EL (cell line): ENCODE measurements at places on chromosomes 3 and 15.

DNA sequence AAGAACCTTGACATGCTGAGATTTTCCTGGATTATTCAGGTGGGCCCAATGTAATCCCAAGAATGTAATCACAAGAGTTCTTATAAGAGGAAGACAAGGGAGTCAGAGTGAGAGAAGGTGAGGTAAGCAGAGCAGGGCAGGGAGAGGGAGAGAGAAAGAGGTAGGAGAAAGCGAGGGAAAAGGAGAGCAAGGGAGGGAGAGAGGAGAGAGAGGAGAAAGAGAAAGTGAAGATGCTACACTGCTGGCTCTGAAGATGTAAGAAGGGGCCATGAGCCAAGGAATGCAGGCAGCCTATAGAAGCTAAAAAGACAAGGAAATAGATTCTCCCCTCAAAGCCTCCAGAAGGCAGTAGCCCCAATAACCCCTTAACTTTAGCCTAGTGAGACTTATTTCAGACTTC, 28.7 kb upstream of the FAM98B start:
- DNase-seq = no peak

- DNase-seq = no peak
These were observed 437.2 kb downstream of the SI start for GRCh38 chr3:164641071-164641470.

DNA sequence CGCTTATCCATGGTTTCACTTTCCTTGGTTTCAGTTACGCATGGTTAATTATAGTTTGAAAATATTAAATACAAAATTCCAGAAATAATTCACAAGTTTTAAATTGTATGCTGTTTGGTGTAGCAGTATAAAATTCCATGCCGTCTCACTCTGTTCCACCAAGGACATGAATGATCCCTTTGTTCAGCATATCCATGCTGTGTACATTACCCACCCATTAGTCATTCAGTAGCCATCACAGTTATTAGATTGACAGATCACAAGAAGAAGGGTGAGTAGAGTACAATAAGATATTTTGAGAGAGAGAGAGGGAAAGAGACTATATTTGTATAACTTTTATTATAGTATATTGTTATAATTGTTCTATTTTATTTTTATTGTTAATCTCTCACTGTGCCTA, 535.5 kb downstream of the SQOR start:
- DNase-seq = no peak

- peak; percentile 74 for DNase-seq
These were observed 416 bp upstream of the CORO2B start for GRCh38 chr15:68578175-68578979.

GRCh38 chr3:43733459-43734384, 43.0 kb downstream of the ABHD5 start:
- DNase-seq = peak; percentile 76

- no peak for DNase-seq
These were observed 130.5 kb upstream of the MB21D2 start for GRCh38 chr3:193048127-193048526.

- peak; percentile 20 for DNase-seq
These were observed 81.7 kb downstream of the WNT5A start for GRCh38 chr3:55405436-55405835.

GRCh38 chr3:167467848-167468611, 5.8 kb downstream of the SERPINI2 start:
- DNase-seq = no peak

DNA sequence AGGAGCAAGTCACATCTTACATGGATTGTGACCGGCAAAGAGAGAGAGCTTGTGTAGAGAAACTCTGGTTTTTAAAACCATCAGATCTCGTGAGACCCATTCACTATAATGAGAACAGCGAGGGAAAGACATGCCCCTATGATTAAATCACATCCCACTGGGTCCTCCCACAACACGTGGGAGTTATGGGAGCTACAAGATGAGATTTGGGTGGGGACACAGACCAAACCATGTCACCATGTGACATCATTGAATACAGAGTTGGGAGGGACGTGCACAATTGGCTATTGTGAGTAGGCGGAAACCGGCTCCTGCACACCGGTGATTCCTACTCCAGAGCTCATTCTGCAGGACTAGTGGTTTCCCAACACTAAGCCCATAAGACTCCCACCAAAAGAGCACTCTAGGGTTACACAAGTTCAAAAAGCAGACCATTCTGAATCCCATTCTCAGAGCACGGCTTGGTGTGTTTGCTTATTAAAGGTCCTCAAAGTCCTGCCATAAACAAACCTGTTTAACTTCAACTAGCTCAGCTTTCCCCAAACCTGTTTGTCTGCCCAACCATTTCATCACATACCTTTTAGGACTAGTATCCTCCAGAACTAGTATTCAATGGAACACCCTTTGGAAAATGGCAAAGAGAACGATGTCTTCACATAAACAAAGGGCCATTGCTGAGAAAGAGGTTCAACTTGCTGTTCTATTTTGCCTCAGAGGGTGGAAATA, 167.6 kb downstream of the TLE3 start:
- DNase-seq = no peak

- DNase-seq = no peak
These were observed 67.1 kb downstream of the IGF1R start for GRCh38 chr15:98715401-98715800.

DNA sequence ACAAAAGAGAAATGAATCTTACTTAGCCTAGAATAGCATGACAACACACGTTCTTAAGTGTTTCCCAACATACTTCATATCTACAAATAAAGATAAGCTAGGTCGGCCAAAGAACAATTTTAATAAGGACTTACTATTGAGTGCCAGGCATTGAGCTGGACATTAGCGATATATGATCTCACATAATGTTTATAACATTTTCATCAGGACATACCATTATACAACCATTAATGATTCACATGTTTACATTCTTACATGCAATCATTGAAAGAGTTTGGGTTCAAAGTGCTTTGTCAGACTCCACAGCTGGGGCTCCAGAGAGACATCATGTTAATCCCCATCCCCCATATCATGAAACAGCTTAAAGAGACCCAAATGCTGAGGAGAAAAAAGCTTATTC, 189.0 kb downstream of the STT3B start:
- no peak for DNase-seq

GRCh38 chr3:31974964-31975363, 6.1 kb downstream of the OSBPL10 start:
- DNase-seq = no peak

DNA sequence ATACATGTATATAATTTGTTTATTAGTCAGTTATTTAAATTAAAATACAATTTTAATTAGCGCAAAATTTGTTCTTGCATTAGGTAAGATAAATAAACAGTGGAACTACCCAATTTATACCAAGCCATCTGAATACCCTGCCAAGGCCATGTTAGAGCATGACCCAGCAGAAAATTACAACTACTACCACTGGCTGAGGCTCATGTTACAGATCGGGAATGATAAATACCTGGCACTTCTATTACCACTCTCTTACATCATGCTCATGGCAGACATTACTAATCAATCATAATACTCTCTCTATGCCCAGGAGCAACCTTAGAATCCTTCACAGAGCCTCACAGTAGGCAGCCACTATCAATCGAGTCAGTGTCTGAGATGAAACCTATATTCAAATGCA, 21.2 kb upstream of the LMOD3 start:
- peak; percentile 19 for DNase-seq

- peak; percentile 40 for DNase-seq
These were observed 4.3 kb upstream of the FNDC3B start for GRCh38 chr3:172034786-172035685.

- DNase-seq = no peak
These were observed 403.3 kb upstream of the SGO1 start for GRCh38 chr3:20589275-20589674.

DNA sequence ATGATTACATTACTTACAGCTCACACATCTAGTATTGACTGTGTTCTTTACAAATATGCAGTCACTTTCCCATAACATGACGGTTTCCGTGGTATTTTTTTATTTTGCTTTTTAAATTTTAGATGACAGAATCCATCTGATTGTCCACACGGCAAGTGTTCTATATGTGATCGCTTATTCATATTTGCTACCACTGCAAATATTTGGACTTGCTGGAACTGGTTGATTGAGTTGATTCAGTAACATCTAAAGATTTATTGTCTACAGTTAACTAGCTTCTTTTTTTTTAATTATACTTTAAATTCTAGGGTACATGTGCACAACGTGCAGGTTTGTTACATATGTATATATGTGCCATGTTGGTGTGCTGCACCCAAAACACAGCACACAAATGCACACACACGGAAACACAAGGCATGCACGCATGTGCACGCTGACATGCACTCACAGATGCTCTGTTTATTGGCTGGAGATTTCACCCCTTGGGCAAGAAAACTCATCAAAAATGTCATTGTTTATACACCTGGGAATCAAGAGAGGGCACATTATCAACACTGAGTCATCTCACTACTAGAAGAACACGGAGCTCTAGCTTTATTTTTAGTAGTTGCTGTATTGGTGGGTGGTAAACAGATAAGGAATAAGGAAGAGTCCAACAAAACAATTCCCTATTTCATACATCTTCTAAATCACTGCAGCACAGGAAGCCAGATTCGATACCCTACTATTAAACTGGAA, 16.4 kb downstream of the ARRDC4 start:
- no peak for DNase-seq

DNA sequence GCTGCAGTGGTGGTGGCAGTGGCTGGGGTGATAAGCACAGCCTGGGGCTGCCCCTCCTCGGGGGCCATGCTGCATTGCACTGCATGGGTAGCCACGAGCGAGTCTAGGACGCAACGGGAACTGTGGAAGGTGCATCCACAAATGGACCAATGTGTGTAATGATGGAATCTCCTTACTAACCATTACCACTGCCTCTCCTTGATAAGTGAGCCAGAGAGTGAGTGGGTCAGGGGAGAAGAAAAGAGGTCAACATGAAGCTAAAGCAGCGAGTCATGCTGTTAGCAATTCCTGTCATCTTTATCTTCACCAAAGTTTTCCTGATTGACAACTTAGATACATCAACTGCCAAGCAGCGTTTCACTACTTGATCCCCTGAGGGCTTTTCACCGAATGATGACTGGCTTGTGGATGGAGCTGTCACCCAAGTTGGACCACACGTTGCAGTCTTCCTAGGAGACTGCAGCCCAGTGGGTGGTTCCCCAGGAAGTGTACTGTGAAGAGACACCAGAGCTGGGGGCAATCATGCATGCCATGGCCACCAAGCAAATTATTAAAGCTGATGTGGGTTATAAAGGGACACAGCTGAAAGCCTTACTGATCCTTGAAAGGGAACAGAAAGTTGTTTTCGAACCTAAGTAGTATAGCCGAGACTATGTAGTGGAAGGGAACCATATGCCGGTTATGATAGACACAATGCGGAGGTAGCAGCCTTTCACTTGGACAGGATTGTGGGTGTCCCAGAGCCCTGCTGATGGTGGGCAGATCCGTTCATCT, 20.6 kb downstream of the SAMD7 start:
- DNase-seq = no peak

- DNase-seq = no peak
These were observed 44.9 kb downstream of the MEIS2 start for GRCh38 chr15:37055481-37055880.

- DNase-seq = no peak
These were observed 56.1 kb upstream of the RNF7 start for GRCh38 chr3:141682007-141682406.

GRCh38 chr3:168251371-168251770, 155.6 kb upstream of the GOLIM4 start:
- DNase-seq = no peak

DNA sequence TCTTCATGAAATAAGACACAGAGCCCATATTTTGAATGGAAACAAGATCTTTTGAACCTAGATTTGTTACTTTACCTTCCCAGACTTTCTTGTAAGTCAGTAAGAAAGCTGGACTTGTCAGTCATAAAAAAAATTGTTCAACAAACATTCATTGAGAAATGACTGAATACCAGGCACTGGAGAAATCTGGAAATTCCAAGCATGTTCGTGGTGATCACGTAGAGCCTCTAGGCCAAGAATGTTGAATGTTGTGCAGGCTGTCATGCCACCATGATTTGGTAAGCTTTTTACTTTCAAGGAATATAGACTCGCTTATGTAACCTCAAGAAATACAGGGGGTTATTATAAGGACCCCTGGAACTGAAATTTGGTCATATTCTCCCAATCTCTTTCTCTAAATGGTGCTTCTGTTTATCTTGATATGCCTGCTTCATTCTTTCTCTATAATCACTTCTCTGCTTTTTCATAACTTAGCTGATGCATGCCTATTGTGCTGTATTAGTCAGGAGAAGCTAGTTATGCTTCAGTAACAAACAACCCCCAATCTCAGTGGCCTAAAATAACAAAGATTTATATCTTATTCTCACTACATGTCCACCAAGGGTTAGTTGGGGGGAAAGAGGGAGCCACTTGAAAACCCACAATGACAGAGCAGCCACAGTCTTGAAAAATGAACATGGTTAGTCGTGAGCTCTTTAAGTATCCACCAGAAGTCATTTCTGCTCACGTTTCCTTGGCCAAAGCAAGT, 3.4 kb upstream of the TPM1 start:
- DNase-seq = peak; percentile 86

- no peak for DNase-seq
These were observed 587.9 kb downstream of the GBE1 start for GRCh38 chr3:81173514-81173913.

GRCh38 chr3:198070871-198071270, 110.9 kb downstream of the LMLN start:
- DNase-seq = no peak

DNA sequence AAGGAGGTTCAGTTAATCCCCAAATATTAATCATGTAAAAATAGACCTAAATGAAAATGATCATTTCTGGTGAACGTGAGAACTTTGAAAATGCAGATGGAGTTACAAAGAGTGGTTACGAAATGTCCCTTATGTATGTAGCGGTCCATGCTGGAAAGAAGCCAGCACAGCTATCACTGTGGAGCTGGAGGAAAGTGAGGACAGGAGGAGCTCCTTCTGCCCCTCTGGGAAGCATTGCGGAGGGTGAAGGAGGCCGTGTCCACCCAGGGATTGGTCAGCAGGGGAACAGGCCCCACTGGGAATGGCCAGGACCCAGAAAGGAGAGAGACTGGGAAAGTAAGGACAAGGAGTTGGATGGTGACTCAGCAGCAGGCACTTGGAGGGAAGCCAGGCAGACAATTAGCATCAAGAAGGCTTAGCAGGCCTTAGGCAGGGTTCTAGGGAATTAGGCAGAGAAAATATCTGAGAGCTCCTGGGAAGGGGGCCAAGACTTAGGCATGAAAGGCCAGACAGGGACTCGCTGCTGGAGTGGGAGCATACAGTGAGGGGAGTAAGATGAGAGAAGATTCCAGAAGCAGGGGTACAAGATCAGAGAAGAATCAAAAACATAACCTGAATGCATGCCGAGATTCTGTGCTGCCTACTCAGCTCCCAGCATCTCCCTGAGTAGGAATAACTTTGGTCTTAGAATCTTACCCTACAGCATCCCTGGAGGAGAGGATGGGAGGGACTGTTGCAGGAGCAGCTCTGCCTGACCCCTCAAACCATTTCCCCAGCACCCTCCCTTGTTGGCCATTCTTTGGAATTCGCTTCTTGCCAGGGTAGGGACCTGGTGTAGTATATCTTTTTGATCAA, 171.0 kb upstream of the UMPS start:
- peak; percentile 99 for DNase-seq

DNA sequence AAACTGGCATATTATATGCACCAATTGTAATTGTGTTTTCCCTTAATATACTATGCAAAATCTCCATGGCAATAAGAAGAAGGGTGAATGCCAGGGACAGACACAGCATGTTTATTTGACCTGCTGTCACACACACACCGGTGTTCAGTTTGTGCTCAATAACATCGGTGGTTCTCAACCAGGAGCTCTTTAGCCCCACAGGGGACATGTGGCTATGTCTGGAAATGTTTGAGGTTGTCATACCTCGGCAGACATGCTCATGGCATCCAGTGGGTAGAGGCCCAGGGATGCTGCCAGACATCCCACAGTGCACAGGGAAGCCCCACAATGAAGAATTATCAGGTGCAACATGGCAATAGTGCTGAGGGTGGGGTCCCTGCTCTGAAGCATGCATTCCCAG, 38.2 kb downstream of the GLB1 start:
- no peak for DNase-seq
